Colonic mucosa (tissue), 4 donors: ENCODE measurements at places on chromosomes 3 and 15.

GRCh38 chr3:177333533-177334520 is 136.5 kb upstream of the TBL1XR1 start:
- no peak for DNase-seq
- H3K4me1 ChIP-seq, result no peaks in the 10 kb centered on the region
- H3K4me3 ChIP-seq, result no peak overlapping the region
- H3K27ac ChIP-seq, result no peak overlapping the region
- H3K36me3 ChIP-seq, result no peaks in the 10 kb centered on the region

DNA sequence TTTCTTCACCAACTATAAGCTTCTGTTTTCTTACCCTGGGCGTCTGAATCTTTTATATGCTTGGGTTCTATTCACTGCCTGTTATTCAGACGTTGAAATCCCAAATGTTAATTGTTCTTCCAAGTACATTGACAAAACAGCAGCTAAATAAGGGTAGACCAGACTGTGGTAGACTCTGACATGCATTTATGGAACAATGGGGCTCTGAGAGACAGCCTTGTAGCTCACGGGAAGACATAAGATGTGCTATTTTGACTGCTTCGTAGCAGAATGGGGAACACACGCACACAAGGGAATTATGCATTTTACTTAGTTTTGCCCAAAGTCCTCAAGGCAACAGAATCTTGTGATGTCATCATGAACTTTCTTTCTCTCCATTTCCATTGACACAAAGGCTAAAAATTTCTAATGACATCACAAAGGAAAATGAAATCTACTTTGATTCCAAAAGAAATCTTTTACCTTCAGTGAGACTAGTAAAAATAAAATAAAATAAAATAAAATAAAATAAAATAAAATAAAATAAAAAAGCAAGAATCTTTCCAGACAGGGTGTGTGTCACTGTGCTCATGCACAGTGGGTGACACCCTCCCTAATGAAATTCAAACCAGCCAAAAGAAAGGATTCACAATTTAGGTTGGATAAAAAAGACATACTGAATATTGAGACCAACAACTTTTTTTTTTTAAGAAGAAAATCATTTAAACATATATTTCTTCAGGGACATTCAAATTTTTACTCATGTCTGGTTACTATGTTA is 346.6 kb downstream of the ZBTB20 start:
- H3K36me3 ChIP-seq, result no peaks in the 10 kb centered on the region
- no peak for DNase-seq
- H3K4me3 ChIP-seq, result no peak overlapping the region
- no peaks in the 10 kb centered on the region for H3K4me1 ChIP-seq
- H3K27ac ChIP-seq, result no peak overlapping the region

- no peaks in the 10 kb centered on the region for H3K4me1 ChIP-seq
- no peak overlapping the region for H3K4me3 ChIP-seq
- DNase-seq, result no peak
- no peaks in the 10 kb centered on the region for H3K36me3 ChIP-seq
Measured at GRCh38 chr3:52250122-52250521, 4.6 kb downstream of the PPM1M start.

DNA sequence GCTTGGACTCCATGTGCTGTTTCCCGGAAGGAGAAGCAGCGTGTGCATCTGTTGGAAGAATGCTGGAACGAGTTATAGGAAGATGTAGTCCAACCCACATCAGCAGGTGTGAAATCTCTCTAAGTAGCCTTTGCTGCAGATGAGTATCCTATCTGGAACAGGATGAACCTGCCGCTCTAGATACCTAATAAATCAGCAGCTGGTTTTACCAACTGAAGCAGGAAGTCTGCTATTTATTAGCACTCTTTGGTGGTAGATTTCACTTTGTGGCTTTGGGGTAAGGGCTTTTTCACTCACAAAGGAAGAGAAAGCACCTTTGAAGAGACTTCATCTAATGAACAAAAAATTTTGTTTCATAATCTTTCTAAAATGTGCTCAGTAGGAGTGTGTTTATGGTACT is 66.4 kb downstream of the DCUN1D1 start:
- no peaks in the 10 kb centered on the region for H3K36me3 ChIP-seq
- H3K27me3 ChIP-seq, result no peaks in the 10 kb centered on the region
- H3K27ac ChIP-seq, result no peak overlapping the region
- no peaks in the 10 kb centered on the region for H3K4me1 ChIP-seq
- no peak overlapping the region for H3K4me3 ChIP-seq

- H3K4me1 ChIP-seq, result no peaks in the 10 kb centered on the region
- H3K27me3 ChIP-seq, result no peaks in the 10 kb centered on the region
- DNase-seq, result no peak
Measured at GRCh38 chr15:28265334-28266019, 56.5 kb downstream of the HERC2 start.

DNA sequence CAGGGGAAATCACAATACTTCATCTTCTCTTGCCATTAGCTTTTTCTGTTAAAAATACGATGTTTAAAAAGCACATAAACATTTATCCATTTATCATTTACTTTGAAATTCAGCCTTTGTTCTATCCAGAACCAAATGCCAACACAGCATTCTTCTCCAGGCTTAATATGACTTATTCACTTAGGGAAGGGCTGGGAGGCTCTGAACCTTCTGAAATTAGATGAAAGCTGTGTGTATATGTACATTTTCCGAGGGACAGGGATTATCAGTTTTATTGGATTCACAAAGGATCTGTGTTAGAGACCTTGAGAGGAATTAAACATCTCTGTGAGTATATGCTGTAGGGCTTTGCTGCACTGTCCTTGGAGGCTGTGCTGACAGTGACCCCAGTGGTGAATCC is 210.6 kb upstream of the UBE3A start:
- H3K4me1 ChIP-seq, result no peaks in the 10 kb centered on the region
- no peaks in the 10 kb centered on the region for H3K36me3 ChIP-seq
- no peak overlapping the region for H3K4me3 ChIP-seq
- DNase-seq, result no peak

DNA sequence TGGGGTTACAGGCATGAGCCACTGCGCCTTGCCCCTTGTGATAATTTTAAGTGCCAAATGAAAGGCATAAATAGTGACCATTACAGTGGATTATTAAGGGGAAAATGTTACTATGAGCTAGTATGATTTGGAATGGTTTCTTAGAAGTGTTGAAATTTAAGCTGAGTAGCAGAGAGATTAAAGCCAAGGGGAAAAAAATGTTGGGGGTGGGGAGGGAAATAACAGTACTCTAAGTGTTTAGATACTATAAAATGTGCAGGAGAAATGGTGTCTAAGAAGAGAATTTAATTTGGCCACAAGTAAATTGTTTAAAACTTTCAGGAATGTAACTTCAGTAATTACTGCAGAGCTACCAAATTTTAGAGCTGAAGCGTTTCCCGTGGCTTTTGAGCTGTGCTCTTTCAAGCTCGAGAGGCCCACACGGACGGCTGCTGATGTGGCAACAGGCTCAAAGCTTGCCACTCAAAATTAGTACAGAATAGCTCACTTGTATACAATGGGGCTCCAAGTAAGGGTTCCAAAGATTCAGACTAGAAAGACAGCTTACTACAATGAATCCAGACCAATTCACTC is 23.9 kb upstream of the SLC12A8 start:
- no peak overlapping the region for H3K4me3 ChIP-seq
- H3K27me3 ChIP-seq, result no peaks in the 10 kb centered on the region
- H3K27ac ChIP-seq, result no peak overlapping the region
- DNase-seq, result no peak
- H3K36me3 ChIP-seq, result no peaks in the 10 kb centered on the region
- no peaks in the 10 kb centered on the region for H3K4me1 ChIP-seq

DNA sequence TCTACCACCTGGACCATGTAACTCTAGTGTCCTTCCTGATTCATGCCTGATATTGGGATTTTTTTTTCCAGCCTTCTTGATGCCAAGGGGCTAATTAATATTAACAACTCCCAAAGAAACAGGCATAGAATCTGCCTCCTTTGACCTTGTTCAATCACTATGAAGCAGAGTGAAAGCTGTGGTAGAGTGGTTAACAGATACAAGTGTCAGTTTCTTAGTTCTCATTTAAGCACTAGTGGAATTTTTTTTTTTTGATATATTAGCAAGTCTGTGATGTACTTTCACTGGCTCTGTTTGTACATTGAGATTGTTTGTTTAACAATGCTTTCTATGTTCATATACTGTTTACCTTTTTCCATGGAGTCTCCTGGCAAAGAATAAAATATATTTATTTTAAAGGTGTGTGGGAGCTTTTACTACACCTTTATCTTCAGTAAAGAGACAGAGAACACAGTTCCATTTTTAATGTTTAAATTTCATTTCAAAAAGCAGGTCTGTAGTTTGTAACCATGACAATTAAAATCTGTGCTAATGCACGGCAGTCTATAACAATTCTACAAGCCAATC is 67.1 kb downstream of the TOP2B start:
- no peak overlapping the region for H3K27ac ChIP-seq
- DNase-seq, result no peak
- H3K27me3 ChIP-seq, result no peaks in the 10 kb centered on the region
- H3K4me1 ChIP-seq, result no peaks in the 10 kb centered on the region
- H3K36me3 ChIP-seq, result no peaks in the 10 kb centered on the region

- H3K27me3 ChIP-seq, result no peaks in the 10 kb centered on the region
- no peak overlapping the region for H3K4me3 ChIP-seq
- no peaks in the 10 kb centered on the region for H3K4me1 ChIP-seq
- H3K27ac ChIP-seq, result no peak overlapping the region
- DNase-seq, result no peak
Measured at GRCh38 chr3:38306941-38307340, 24.8 kb downstream of the SLC22A14 start.

- no peak for DNase-seq
Measured at GRCh38 chr3:149426325-149426724, 48.2 kb upstream of the TM4SF4 start.

- H3K36me3 ChIP-seq, result no peaks in the 10 kb centered on the region
- no peak for DNase-seq
- H3K4me3 ChIP-seq, result no peak overlapping the region
Measured at GRCh38 chr3:78029775-78030174, 989.9 kb downstream of the ROBO2 start.

- no peak for DNase-seq
- H3K4me1 ChIP-seq, result no peaks in the 10 kb centered on the region
- H3K27ac ChIP-seq, result no peak overlapping the region
Measured at GRCh38 chr15:74399511-74400312, 32.3 kb upstream of the CYP11A1 start.

- H3K27me3 ChIP-seq, result no peaks in the 10 kb centered on the region
- DNase-seq, result no peak
- H3K4me3 ChIP-seq, result no peak overlapping the region
Measured at GRCh38 chr15:41934843-41935242, 37.5 kb downstream of the EHD4 start.

DNA sequence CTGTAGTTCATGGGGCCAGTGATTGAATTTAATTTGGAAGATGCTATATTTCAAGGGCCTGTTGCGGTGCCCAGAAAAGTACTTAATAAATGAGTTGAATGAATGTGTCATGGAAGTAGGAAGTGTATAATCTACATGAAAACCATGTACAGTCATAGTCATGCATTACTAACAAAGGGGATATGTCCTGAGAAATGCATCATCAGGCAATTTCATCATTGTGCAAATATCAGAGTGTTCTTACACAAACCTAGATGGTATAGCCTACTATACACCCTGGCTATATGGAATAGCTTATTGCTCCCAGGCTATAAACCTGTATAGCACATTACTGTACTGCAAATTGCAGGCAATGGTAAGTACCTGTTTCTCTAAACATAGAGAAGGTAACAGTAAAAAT is 10.7 kb upstream of the MYO5C start:
- H3K27ac ChIP-seq, result no peak overlapping the region
- H3K27me3 ChIP-seq, result no peaks in the 10 kb centered on the region
- DNase-seq, result no peak
- H3K4me3 ChIP-seq, result no peak overlapping the region

DNA sequence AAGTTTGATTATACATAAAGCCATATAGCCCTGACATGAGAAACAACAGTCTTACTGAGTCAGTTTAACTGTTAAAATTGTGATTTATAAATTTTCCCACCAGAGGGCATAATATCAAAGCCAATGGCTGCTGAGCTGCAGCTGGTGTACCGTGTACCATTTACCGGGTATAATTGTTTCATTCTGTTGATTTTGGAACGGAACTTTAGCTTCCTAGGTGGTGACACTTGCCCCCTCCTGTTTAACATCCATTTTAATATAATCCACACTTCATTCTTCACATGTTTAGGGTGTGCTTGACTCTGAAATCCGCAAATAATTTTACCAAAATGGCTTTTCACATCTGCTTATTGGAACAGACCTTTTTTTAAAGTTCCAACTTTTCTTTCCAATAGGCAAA is 72.8 kb downstream of the SLC9A9 start:
- H3K4me3 ChIP-seq, result no peak overlapping the region
- H3K4me1 ChIP-seq, result no peaks in the 10 kb centered on the region
- no peak for DNase-seq
- H3K27me3 ChIP-seq, result no peaks in the 10 kb centered on the region

DNA sequence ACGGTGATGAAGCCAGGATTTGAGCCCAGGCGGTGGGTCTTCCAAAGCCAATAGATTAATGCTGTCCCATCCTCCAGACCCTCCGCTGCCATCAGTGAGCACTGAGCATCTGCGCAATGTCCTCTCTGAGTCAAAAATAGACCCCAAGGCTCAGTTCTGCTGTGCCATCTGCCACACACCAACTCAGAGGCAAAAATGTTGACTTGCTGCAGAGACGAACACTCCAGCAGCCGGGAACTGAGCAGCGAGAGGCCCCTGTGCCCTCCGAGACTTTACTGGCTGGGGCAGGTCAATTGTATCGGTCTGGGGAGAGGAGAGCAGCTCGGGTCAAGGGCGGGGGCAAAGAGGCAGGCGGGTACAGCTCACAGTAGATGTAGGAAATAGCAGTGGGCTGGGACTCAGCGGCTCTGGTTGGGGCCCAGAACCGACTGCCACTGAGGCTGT is 41.5 kb upstream of the ATP2B2 start:
- H3K36me3 ChIP-seq, result no peaks in the 10 kb centered on the region
- no peaks in the 10 kb centered on the region for H3K4me1 ChIP-seq
- DNase-seq, result no peak

DNA sequence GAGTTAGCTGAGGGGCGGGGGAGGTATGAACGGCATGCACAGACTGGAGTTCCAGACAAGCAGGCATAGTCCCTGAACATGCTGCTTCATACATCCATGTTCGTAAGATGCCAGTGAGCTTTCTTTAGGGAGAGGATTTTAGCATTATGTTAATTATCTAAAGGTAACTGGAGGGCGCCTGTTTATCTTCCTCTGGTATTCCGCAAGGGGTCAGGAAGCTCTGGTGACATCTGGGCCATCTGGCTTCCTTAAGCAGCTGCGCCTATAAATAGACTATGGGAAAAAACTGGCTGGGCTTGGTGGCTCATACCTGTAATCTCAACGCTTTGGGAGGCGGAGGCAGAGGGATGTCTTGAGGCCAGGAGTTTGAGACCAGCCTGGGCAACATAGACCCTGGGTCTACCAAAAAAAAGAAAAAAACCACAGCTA is 1.5 kb upstream of the FBXO22 start:
- peaks cover under 1% of the 10 kb centered on the region for H3K36me3 ChIP-seq
- H3K27me3 ChIP-seq, result no peaks in the 10 kb centered on the region
- H3K27ac ChIP-seq, result no peak overlapping the region
- no peaks in the 10 kb centered on the region for H3K4me1 ChIP-seq
- DNase-seq, result no peak
- no peak overlapping the region for H3K4me3 ChIP-seq

- DNase-seq, result no peak
- H3K4me3 ChIP-seq, result no peak overlapping the region
- H3K27me3 ChIP-seq, result no peaks in the 10 kb centered on the region
Measured at GRCh38 chr3:174536319-174536718, 322.8 kb upstream of the NAALADL2 start.

- no peak overlapping the region for H3K27ac ChIP-seq
- H3K4me1 ChIP-seq, result no peaks in the 10 kb centered on the region
- H3K27me3 ChIP-seq, result no peaks in the 10 kb centered on the region
- no peak for DNase-seq
- H3K36me3 ChIP-seq, result no peaks in the 10 kb centered on the region
- H3K4me3 ChIP-seq, result no peak overlapping the region
Measured at GRCh38 chr3:61719278-61719977, 158.1 kb downstream of the PTPRG start.
